ENCODE measurements at places on chromosomes 3 and 15.

- no peak for DNase-seq
These were observed 51.8 kb downstream of the RGMA start for GRCh38 chr15:93036951-93037819.

DNA sequence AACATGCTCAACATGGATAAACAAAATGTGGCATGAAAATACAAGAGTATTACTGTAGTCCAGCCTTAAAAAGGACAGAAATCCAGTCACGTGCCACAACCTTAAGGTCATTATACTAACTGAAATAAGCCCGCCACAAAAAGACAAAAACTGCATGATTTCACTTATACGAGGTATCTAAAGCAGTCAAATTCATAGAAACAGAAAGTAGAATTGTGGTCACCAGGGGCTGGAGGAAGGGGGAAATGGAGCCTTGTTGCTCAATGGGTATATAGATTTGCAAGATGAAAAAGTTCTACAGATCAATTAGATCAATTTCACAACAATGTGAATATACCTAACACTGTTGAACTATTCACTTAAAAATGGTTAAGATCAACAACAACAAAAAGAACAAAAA is 7.4 kb downstream of the GLB1 start:
- no peak for DNase-seq

- DNase-seq, result no peak
These were observed 31.2 kb upstream of the LACTB start for GRCh38 chr15:63090472-63090871.

DNA sequence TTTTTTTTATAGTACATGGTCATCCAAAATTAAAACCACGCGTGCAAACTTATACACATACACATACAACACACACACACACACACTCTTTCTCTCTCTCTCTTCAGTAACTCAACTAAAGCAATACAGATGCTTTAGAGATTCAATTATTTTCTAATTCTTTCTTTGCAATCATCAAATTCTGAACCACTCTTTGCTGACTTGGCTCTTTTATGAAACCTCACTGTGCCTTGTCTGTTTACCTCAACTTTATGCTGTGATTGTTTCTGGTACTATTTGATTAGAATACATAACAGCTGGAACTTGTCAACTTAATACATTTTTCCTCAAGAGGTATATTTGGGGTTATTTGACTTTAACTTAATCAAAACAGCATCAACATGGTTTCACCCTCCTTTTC is 1309.7 kb downstream of the ROBO2 start:
- DNase-seq, result no peak

DNA sequence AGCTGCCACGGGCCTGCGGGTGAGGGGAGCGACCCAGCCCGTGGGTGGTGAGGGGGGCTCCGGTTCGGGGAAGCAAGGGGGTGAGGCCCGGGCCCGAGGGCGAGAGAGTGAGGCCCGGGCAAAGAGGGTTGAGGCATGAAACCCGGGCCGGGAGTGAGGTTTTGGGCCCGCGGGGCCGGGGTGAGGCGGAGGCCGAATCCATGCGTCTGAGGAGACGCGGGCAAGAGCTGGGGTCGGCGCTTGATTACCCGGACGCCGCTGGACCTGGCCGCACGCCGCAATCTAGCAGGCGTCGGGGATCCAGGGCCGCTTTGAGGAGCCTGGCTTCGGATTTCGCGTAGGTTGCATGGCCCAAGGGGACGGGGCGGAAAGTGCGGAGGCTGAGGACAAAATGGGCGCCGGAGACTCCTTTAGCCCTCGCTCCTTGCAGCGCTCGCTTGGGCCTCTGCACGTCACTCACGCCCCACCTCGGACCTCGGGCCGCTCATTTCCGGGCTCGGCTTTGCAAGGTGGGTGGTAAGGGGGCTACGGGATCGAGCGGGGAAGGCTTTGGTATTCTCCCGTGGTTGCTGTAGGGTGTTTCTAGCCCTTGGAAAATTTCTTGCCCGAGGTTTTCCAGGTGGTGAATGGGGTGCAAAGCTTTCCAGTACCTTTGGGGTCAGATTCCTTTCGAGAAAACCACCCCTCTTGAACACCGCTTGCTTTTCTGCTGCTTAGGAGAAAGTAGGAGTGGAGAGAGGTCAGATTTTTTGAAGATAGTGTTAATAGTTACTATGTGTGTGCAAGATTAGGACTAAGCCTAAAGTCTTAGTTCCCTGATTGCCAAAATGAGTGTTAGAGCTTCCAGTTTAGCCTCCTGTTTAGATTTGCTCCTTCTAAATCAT is 827 bp downstream of the SLC25A36 start:
- peak; percentile 76 for DNase-seq

DNA sequence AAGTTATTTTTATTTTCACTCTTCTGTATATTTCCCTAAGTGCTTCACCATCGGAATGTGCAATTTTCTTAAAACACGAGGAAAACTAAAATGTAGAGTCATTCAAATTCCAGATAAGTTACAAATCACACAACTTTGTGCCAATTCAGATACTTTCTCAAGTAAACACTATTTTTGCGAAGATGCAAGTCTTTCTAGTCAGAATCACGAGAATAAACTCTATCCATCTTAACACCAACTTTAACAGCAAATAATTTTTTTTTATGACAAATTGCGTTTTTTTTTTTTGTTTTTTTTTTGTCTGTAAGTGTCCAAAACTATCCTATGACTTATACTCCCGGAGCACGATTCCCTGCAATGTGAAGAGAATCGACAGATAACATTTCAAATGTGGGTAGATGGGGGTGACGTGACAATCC is 1.3 kb downstream of the STAG1 start:
- no peak for DNase-seq

DNA sequence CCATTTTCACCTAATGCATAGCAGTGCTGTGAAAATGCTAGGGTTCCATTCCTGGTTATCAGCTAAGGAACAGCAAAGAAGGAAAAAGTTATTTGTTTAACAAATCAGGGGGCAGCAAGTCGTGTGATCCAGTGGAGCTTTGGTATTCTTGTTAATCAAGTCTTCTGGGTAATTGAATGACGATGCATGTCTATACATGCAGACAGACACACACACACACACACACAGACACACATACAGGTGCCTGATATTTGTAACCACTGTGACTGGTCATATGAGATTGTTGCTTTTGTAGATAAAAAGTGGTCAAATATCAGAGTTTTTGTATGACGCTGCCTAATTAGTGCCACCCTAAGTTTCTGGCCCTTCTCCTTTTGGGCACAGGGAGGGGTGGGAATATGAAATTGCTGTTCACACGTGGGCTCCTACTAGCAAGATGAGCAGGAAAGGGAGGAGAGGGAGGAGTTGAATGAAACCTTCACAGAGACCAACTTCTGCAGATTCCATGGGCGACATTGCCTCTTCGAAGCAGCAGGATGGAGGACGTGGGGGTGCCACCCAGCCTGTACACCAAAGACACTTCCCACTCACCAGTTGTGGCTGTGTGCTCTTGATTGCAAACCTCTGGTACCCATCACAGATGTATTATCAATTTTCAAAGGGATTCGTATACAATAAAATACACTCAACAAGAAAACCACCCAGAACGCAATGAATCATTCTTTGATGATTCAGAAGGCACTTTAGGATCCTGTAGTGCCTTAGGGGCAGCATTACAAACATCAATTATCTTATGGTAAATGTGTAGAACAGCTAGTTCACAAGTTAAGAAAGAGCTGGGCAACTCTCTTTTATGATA is 281.9 kb upstream of the ICE2 start:
- no peak for DNase-seq

GRCh38 chr3:124809039-124809438 is 78.1 kb downstream of the ITGB5 start:
- DNase-seq, result no peak

GRCh38 chr15:76169018-76169417 is 109.2 kb downstream of the TMEM266 start:
- DNase-seq, result no peak

DNA sequence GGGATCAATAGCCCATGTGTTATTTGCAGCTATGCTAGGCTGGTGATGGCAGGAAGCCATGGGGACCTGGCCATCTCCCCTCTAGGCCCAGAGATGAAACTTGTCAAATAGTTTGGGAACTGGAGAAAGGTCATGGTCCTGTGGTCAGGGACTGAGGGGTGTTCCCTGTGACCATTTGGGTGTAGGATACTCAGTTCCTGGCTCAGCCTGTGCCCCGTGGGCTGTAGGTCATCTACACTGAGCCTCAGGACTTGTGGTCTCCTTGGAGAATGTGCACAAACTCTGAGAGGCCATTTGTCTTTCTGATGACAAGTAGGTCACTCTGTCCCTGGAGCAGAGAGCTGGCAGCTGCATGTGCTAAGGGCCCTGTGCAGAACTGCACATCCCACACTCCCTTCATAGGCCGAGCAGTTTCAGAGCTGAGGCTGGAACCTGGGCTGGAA is 17.5 kb downstream of the GASK1A start:
- DNase-seq, result no peak

GRCh38 chr15:45134682-45135604 is 5.1 kb downstream of the DUOX1 start:
- DNase-seq, result no peak

- peak; percentile 63 for DNase-seq
These were observed 2.5 kb downstream of the XIRP1 start for GRCh38 chr3:39189959-39190269.

Measured in neuronal stem cell (in vitro differentiated cells).